ENCODE measurements at places on chromosomes 2 and 18.

DNA sequence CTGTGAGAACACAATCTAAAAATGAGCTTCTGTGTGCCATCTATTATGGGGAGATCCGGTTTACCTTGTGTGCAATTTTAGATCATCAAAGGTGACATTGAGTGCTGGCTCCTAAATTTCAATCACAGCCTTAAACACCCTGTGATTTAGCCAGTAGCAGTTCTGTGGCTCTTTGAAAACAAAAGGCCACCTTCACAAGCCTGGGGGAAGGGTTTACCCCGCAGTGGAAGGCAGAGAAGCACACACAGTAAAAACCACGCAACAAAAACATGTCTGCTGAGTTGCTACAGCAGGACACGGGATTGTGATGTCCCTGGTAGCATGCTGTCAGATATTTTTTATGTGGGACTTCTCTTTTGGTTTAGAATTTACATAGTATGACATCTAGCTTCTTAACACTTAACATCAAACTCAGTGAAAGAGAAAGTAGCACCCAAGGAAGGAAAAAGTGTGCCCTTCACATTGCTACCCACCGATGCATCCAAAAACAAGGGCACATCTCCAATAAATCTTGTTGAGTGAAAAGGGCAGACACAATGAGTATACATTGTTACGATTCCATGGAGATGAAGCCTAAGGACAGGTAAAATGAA lies 56.1 kb upstream of the RNF152 start:
- DNase-seq = no peak

DNA sequence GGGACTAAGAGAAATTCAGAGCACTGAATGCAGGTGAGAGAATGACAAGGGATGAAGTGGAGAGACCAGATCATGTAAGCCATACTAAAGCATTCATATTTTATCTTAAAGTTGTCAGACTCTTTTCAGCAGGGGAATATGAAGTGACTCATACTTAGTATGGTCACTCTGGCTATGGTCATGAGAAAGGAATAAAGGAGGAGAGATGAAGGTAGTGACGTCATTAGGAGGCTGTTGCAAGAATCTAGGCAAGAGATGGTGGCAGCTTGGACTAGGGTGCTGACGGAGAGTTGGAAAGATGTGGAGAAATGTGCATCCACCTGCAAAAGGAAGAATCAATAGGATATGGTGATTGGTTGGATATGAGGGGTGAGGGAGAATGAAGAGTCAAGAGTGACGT lies 203.2 kb upstream of the ACVR2A start:
- no peak for DNase-seq

GRCh38 chr2:41434991-41435390 lies 612.8 kb upstream of the PKDCC start:
- no peak for DNase-seq

GRCh38 chr2:141497272-141497671 lies 633.5 kb downstream of the LRP1B start:
- DNase-seq = no peak

GRCh38 chr18:76387608-76388007 lies 107.4 kb downstream of the ZNF516 start:
- no peak for DNase-seq

DNA sequence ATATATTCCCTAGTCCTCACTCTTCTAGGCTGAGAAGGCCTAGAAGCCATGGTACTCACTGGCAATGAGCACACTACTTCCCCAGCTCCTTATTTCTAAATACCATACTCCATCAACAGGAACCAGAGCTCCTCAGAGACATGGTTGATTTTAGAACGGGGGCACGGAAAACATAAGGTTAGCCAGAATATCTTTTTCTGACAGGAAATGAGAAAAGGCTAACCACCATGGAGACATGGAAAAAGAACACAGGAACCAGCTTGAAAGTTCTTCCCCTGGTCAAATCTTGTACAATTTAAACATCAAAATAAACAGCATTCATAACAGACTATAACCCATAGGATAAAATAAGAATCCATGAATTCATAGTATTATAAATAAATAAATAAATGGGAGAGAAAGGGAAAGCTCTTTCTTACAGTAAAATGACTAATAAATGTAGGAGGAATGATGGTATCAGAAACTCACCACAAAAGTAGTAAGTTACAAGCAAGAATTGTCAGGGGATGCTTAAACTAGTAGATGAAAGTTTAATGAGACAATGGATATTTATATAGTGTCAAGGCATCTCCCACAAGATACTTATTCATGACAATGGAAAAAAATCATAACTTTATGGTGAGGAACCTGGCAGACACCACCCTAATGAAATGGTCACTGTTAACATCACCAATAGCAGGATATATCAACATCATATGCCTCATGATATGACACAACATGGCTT lies 20.6 kb upstream of the GCC2 start:
- DNase-seq = no peak

- DNase-seq = no peak
These were observed 107.9 kb downstream of the DPP10 start for GRCh38 chr2:114550364-114550763.
